Type B pancreatic cell (in vitro differentiated cells): ENCODE measurements at places on chromosomes 1 and 21.

DNA sequence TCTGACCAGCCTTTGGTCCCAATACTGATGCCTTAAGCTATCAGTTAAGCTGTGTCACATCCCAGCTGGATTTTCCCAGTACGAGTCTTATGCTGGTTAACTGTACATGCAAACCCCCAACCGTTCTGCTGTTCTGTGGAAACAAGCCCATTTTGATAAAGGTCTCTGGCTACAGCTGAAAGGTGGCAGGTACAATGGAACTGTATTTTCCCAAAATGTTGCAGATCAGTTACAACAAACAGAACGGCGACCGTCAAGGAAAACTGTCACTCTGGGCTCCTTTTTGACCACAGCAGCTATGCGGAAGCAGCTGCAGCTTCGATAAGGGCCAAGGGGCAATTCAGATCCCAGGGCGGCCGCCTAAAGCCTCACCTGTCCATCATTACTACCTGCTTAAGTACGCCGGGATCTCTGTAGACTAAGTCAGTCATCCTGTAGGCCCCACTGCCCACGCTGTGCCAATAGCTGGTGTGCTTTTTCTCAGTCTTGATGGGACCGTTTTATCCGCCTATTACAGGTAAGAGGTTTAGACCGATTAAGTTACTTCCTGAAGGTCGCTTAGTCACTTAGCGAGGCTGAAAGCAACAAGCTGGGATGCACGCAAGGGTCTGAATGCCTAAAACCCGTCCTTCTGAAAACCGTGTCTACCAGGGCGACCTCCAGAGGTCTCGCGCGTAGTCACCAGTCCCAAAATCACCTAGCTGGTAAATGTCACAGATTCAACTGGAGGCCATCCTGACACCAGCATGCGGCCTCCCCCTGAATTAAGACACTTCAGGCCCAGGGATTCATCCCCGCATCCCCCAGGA lies 11.1 kb upstream of the RAB42 start:
- DNase-seq = no peak

- no peak for DNase-seq
Observed at GRCh38 chr1:61356016-61356415, 273.7 kb downstream of the NFIA start.

DNA sequence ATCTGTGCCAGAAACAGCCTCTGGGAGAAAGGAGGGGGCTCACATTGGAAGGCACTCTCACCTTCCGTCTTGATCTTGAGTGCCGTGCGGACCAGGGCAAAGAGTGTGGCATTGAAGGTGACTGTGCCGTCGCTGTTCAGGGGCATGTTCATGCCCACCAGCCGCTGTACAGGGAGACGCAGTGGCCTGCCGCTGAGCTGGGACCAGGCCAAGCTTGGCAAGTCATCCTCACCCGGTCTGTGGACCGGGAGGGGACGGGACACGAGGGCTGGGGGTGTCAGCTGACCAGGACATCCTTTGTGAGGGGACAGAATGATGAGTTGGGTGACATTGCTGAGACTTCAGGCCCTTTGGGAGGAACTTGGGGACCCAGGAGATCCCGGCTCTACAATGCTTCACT lies 25.0 kb upstream of the KIF21B start:
- no peak for DNase-seq

GRCh38 chr1:180384286-180385005 lies 117.9 kb downstream of the ACBD6 start:
- no peak for DNase-seq

DNA sequence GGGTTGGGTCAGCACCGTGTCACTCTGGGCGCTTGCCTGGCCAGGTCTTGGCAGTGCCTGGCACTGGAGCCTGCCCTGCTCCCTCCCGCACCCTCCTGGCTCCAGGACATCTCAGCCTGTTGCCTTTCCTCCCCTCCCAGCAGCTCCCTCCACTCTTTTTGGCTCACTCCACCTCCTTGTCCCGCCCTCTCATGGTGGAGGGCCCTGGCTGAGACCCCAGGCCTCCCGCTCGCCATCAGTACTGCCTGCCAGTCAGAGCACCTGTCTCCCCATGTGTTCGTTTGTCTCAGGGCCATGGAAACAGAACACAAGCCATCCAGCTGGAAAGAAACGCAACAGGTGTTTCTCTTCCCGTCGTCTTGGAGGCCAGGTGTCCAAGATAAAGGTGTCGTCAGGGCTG lies 61.0 kb downstream of the B3GALT5 start:
- no peak for DNase-seq
